ENCODE measurements at places on chromosomes 7 and 10.

- no peak for DNase-seq
Measured at GRCh38 chr7:14841869-14842268, 60.7 kb downstream of the DGKB start.

GRCh38 chr10:490891-491571, 198.4 kb downstream of the DIP2C start:
- DNase-seq: no peak

GRCh38 chr7:125966278-125967048, 1036.8 kb upstream of the POT1 start:
- no peak for DNase-seq

DNA sequence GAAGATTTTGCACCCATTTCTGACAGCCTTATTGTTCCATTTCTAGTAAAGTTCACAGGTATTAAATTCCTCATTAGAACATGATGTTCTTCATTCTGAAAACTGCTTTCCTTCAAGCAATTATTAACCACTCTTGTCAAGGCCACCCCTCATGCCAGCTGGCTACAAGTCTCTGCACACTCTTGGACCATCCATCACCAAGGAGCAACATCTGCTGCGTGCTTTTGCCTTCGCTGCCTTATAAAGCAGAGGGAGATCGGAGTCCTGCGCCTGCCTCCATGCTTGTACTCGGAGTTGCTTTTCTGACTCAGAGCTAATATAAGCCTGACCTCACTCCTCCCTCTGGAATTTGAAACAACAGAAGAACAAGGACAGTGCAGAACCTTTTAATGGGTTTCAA, 529.9 kb upstream of the DPP6 start:
- DNase-seq: no peak

- DNase-seq: no peak
Measured at GRCh38 chr10:113666682-113667252, 2.9 kb upstream of the NRAP start.
